ENCODE measurements at places on chromosomes 3 and 15.
A peak's percentile ranks its signal among the peaks of the same experiment; 100 is the strongest.

- no peak for DNase-seq
Observed at GRCh38 chr15:55110446-55110845, 86.3 kb downstream of the RSL24D1 start.

GRCh38 chr15:58406811-58407210 is 25.0 kb upstream of the LIPC start:
- no peak for DNase-seq

GRCh38 chr3:96756516-96756915 is 57.9 kb upstream of the EPHA6 start:
- DNase-seq: no peak

- peak; percentile 98 for DNase-seq
Observed at GRCh38 chr3:73786321-73786807, 161.6 kb upstream of the PDZRN3 start.

DNA sequence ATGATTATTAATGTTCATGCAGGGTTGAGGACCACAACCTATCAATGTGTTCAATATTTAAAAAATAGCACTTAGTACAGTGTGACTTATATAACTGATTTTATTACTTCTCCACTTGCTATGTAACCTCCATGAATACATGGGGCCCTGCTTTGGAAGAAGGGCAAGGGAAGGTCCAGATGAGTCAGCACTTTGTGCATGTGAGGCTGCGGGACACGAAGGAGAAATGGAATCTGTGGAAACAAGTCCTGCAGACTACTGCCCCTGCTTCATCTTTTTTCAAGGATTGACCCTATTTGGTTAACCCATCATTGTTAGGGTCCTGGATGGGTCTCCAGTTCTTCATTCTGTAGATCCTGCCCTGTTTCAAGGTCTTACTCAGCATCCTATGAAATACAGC is 1.6 kb downstream of the NXPE3 start:
- DNase-seq: peak; percentile 15

- no peak for DNase-seq
Observed at GRCh38 chr3:138624518-138624917, 15.9 kb downstream of the FAIM start.

- peak; percentile 98 for DNase-seq
Observed at GRCh38 chr15:59298225-59298853, 74.3 kb downstream of the MYO1E start.

DNA sequence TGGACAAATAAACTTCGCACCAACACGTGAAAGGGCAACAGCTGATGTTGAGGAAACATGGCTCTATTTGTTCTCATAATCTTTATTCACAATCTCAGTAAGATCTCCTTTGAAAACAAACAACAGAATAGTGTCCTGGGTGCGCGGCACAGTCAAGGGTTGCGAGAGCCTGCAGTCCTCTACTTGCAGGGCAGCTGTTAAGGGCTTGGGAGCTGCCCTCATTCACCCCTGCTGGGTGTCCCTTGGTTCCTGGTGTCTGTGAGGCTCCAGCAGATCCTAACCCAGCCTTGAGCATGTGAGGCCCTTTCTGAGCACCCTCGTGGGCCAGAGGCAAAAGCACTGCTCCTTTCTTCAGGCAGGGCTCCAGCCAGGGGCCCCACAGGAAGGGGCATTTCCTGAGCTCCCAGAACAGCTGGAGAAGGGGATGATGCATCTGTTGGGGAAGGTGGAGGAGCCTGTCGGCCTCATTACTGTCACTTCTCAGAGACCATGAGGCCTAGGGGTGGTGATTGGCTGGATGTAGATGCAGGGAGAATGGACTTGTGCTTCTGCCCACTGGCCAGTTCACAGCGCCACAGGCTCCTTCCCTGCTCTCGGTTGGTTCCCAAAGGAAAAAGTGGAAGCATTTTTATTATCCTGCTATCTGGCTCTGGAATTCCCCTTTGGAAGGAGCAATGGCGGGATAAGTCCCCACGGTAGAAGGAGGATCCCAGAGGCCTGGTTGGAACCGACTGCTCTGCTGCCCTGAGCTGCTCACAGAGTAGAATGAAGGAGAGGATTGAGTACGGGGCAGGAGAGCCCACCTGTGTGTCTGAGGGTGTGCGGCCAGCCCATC is 51.9 kb upstream of the KLF13 start:
- DNase-seq: no peak

GRCh38 chr3:125389282-125389681 is 14.2 kb upstream of the ZNF148 start:
- no peak for DNase-seq

DNA sequence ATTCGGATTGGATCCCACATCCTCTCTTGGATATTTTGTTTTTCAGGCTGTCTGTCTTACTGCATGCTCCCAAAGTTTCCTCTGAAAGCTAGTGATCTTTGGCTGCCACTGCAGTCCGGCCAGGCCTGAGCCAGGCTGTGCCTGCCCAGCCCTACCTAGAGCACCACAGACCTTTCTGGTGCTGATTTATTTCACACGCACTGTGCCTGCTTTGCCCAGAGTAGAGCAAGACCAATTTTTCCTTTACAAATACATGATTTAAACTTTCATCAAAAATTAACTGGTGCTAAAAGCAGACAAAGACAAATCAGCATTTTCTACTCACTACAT is 28.0 kb upstream of the NDUFB4 start:
- DNase-seq: no peak

DNA sequence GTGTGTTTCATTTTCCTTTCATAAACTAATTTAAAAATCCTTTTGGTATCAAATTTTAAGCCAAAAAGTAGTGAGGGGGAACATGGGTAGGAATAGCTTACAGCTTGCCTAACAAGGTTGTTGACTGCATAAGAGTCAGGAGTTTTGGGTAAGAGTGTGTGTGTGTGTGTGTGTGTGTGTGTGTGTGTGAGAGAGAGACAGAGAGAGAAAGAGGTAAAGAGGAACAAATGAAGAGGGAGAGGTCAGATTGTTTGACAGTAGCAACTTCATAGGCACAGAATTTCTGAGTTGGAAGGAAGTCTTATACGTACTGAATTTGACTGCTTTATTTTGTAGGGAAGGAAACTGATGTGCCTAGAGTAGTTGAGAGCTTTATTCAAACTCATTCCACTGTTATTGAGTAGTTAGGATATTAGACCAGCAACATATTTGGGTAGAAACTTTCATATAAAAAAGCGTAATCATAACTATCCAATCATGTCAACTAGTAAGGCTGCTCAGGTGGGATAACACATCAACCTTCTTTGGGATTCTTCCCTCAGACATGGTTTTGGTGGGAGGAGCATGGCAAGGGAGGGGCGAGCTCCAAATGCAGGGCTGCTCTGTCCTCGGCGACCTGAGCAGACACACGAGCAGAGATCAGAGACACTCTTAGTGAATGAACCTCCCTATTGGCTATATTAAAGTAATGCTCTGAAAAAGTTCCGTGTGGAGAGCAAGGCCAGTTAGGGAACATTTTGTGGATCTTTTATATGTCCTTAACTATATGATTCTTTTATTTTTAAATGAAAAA is 86.4 kb downstream of the LPP start:
- DNase-seq: no peak

DNA sequence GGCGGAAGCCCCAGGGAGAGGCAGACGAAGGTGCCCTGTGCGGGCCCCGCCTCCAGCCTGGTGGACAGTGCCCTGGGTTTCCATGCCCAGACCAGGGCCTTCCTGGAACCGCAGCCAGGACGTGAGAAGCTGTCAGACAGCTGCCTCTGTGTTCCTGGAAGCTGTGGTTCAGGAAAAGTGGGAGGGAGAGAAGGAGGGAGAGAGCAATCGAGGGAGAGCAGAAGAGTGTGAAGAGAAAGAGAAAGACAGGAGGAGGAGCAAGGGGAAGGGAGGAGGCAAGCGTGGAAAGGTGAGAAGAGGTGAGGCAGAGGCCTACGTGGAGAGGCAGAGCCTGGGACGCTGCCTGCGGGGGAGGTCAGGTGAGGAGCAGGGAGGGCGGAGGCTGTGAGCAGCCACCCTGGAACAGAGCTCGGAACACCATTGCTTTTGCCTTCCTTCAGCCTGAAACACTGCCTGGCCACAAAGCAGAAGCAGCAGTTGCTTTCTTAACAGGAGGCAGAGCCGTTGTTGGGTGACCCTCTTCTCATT is 18.6 kb downstream of the ZDHHC19 start:
- DNase-seq: peak; percentile 49

DNA sequence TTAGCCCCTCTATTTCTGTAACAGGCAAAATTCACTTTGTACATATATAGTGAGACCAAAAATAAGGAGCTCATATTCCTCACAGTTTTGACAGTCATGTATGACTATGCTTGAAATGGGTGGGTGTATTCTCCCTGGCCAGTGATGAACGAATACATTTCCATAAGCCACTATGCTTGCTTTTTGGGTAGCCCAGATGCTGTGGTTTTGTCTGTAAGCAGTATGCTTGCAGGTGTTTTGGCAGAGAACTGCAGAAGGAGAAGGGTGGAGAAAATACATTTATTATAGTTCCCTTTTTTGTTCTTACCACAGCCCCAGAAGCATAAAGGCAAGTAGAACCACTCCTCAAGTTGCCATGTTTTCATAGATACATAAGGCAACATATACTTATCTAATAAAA is 131.2 kb downstream of the RBMS3 start:
- no peak for DNase-seq

DNA sequence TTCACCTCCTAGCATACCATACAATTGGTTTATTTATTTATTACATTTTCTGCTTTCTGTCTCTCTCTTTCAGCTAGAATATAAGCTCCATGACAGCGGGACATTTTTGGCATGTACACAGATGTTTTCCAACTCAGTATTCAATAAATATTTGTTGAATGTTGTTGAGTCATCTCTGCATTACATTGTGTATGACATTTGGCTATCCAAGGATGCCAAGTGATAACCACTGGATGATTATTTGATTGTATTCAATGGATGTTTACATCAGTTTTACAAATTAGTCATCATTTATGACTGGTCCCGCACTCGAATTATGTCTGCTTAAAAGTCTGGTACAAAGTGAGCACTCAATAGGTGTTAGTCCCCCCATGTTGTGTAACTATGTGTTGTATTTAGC is 49.5 kb upstream of the STXBP5L start:
- no peak for DNase-seq

DNA sequence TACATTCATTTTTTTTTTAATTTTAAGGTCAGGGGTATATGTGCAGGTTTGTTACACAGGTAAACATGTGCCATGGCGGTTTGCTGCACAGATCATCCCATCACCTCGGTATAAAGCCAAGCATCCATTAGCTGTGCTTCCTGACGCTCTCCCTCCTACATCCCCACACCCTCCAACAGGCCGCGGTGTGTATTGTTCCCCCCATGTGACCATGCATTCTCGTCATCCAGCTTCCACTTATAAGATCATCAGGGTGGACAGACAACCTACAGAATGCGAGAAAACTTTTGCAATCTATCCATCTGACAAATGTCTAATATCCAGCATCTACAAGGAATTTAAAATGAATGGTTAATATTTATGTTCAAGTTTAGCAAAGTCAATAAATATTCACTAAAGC is 19.4 kb downstream of the ILDR1 start:
- no peak for DNase-seq

- no peak for DNase-seq
Observed at GRCh38 chr3:94737116-94737515, 674.3 kb downstream of the NSUN3 start.

GRCh38 chr15:47412136-47412535 is 305.2 kb upstream of the SEMA6D start:
- no peak for DNase-seq

GRCh38 chr3:176514297-176514696 is 683.0 kb downstream of the TBL1XR1 start:
- no peak for DNase-seq

DNA sequence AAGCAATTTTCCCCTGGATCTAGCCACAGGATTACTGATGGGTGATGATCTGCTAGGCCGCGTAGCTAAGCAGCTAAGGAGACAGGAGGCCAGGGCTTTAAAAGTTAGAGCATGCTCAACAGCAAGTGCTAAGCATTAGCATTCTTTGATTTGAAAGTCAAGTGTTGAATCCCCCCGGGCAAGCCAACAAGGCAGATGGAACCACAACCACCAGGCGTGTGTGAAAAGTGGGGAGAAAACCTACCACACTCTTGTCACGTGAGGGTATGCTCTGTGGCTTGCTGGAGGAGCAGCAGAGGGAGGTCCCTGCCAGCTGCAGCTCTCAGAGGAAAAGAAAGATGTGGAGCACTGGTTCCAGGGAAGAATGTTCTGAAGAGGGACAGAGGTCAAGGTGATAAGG is 20.9 kb downstream of the SLC51A start:
- DNase-seq: no peak

GRCh38 chr3:157122116-157122515 is 37.8 kb downstream of the CCNL1 start:
- peak; percentile 94 for DNase-seq

GRCh38 chr3:78540485-78540884 is 1227.3 kb downstream of the ROBO1 start:
- no peak for DNase-seq

DNA sequence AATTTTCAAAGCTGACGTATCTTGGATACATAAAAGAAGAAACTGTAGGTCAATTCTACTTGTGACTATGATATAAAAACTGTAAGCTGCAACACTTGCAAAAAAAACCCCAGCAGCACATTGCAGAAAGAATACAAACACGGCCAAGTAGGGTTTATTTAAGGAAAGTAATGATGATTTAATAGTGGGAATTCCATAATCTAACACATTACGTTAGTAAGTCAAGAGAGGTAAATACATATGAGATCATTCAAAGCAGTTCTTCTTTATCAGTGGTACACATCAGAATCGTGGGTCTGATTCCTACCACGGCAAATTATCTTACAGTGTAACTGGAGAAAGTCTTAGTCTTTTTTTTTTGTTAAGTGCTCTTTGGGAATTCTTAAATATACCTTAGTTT is 292.4 kb upstream of the WNT5A start:
- DNase-seq: no peak

DNA sequence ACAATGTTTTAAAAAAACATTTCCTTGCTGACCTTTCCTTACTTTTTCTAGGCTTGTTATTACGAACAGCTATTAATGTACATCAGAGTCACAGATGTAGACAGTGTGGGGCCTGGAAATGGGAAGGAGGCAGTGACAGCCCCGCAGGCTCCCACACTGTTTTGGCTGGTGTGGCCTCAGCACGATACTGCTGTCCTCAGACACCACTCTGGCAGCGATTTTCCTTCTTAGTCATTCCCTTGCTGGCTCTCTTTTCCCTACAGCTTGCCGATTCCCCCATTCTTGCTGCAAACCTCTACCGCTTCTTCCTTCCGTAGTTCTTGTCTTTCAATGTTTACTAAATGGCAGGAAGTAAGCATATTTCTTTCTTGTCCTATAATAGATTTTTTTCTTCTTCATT is 113.1 kb downstream of the ABI3BP start:
- DNase-seq: no peak

DNA sequence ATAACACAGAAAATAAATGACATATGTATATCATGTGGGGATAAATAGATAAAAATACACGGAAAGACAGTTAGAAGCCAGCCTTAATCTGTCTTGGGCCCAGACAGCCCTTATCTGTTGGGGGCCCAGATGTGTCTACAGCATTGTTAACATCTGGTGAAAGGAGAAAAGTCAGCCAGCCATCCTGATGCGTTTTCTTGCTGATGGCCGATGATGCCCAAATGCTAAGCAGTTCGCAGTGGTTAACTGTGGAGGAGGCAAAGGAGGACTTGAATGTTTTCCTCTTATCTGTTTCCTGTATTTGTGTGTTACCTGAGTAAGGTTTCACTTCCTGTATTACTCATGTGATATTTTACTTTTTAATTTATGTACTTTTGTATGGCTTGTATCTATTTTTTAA is 46.2 kb downstream of the NOX5 start:
- DNase-seq: no peak

- DNase-seq: peak; percentile 60
Observed at GRCh38 chr3:59052803-59053411, 3.1 kb upstream of the CFAP20DC start.

GRCh38 chr15:64681424-64682024 is 93.9 kb downstream of the RBPMS2 start:
- DNase-seq: peak; percentile 41

GRCh38 chr3:155390351-155390750 is 96.9 kb upstream of the STRIT1 start:
- DNase-seq: no peak
